Muscle of leg (tissue), 16 donors: ENCODE measurements at places on chromosomes 16 and 17. TPM values are rescaled to one million over a fixed set of nuclear protein-coding genes. Genes with fewer than 3 reads are reported as not detected.

DNA sequence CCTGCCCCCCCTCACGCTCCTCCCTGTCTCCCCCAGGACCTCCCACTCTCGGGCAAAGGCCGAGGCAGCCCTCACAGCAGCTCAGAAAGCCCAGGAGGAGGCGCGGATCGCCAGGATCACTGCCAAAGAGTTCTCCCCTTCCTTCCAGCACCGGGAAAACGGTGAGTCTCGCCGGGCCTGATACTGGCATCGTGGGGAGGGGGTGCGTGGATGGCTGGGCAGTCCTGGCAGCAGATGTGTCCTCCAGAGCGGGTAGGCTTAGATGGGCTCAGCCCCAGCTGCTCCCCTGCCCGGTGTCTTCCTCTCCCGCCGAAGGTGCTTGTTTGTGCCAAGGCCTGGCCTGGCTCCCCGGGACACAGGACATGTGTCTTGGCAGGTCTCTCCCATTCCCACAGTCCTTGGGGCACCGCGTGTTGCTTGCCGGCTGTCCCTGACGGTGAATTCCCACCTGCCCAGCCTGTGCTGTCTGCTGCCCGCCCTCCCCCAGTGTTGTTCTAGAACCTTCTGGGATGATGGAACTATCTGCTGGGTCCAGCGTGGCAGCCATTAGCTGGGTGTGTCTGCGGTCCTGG is 81.6 kb downstream of the KLHDC4 start:
- DNase-seq, result no peak

- DNase-seq, result no peak
These were observed 12.2 kb downstream of the AANAT start for GRCh38 chr17:76479515-76480060.

- no peak for DNase-seq
These were observed 231.0 kb downstream of the RBFOX3 start for GRCh38 chr17:79379700-79380445.

DNA sequence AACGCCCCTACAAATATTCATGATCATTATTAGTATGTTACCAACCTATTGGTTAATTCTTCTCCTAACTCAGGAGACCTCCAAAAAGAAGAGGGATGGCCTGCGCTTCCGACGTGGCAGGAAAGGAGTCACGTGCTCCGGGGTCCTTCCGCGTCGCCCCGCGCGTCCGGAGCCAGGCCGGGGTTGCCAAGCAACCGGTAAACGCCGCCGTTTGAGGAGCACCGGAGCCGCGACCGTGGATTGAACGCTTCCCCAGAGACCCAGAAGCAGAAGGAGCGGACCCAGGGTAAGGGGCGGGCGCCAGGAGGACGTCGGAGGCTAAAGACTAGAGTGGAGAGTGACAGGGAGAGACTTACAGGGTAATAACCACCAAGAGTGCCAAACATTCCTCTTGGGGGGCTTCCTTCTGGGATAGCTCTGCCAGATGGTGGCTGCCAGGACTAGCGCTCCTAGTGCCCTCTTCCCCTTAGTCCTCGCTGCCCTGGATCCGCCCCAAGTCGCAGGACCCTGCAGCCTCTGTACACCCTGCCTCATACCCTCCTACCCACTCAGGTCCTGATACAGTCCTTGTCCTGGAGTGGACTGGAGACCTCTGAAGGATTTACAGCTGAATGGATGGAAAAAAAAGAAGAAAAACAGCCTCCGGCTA is at the start of gene DNAI2:
DNAI2 (plus strand) TSS at position 175 of the 649 bp plus-strand sequence. CDS start 7,584 bp downstream, outside the sequence.
- peak; percentile 80 for DNase-seq

Gene MT1A
- 0.58 TPM for total RNA-seq

Gene FBXO39
- 0.18 TPM for total RNA-seq

Gene DLG4
- 12.7 TPM for total RNA-seq

DNA sequence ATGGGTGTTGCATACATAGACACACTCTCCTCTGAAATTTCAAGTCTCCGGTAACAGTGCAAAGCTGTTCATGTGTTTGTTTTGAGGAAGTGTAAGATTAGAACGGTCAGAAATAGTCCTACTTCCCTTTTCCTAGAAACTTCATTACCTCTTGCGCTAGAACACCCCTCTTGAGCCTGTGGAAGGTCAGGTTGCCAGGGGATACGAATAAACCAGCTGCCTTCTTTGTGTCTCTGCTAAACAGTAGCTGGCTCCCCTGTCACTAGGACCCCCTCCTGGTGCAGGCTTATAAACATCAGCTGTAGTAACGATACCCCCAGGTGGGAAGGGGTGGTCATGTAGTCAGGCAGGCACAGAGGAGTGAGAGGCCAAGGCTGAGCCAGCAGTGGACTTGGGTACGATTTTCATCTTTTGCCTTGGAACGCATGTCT is 113.4 kb upstream of the RCVRN start:
- DNase-seq, result peak; percentile 80

Gene KRTAP9-4
- not detected for total RNA-seq

Gene IRX5
- total RNA-seq, result 0.35 TPM

Gene LGALS9
- total RNA-seq, result 6.2 TPM

DNA sequence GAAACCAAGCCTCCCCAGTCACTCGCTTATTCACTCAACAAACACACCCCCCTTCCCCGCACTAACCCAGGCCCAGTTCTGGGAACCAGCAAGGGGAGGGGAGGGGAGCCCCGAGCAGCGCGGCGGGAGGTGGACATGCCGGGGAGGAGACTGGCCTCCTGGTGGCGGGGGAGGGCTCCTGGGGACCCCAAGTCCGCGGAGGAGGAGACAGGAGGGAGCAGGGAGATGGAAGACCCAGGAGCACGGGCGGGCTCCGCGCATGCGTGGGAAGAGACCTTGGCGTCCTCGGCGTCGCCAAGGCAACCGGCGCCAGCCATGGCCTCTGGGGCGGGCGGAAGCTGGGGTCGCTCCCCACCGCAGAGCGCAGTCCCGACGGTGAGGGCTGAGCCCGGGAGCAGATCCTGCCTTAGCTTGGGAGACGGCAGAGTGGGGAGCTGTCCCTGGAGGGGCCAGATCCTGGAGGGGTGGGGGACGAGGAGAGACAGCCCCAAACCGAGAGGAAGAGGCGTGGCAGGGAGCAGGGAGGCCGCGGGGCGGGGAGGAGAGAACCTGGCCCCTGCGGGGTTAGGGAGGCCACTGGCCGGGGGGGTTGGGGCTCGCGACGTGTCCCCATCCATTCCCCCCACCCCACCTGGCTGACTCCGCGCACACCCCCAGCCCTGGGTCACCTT is at the start of gene PRR29:
PRR29 (plus strand) TSS at position 302 of the 671 bp plus-strand sequence; CDS start at position 316, 14 bp downstream.
- peak; percentile 81 for DNase-seq

DNA sequence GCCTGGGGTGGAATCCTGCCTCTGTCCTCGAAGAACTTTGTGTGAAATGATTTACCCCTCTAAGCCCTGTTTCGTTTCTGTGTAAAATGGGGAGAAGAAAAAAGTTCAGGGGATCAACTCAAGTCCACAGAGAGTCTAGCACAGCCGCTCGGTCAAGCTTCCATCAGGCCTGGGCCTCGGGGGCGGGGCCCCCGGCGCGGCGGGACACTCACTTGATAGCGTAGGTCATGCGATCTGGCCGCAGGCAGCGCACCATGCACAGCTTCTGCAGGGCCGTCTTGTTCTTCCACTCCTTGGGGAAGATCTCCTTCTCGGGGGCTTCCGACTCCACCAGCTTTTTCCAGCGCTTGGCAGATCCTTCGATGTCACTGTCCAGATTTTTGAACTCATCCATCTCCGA is 65.9 kb downstream of the PGS1 start:
- DNase-seq, result no peak

- no peak for DNase-seq
These were observed 9.8 kb downstream of the ADAM11 start for GRCh38 chr17:44768505-44769142.
